NCI-H460 (cell line): ENCODE measurements at places on chromosomes 6 and 20.
A peak's percentile ranks its signal among the peaks of the same experiment; 100 is the strongest.

GRCh38 chr6:39003072-39003471 lies 45.5 kb upstream of the GLP1R start:
- no peak for DNase-seq

GRCh38 chr20:20251317-20251716 lies 116.6 kb upstream of the INSM1 start:
- DNase-seq, result no peak

GRCh38 chr6:35972471-35973367 lies 51.7 kb downstream of the SLC26A8 start:
- DNase-seq, result no peak

DNA sequence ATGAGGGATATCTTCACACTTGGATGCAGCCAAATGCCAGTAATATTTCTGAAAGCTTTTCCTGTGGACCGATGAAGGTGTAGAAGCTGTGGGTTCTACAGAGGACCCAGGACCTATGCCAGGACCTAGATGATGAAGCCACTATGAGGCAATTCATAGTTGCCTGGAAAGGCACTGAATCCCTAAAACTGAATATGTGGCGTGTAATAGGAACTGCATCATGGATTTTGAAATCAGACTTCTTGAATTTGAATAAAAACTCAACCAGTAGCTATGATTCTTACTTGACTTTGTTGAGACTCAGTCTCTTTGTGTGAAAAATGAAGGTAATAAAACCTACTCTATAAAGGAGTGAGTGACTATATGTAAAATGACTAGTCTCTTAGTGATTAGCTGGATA lies 89.9 kb upstream of the SGK1 start:
- no peak for DNase-seq

DNA sequence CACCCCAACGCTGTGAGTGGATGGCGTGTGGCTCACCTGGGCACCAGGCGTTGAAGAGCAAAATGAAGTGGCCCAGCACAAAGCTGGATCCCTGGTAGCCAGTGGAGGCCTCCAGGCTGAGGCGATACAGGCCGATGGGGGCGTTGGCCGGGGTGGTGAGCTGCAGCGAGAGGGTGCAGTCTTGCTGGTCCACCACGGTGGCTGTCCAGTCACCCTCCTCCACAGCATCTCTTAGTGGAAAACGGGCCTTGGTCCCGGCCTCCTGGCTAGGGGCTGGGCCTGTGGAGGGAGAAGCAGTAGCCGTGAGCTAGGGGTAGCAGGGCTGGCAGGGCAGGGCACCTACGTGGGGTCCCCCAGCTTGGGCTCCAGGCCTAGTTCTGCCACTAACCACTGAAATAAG lies 9.3 kb downstream of the TGM2 start:
- no peak for DNase-seq

GRCh38 chr20:62407221-62407992 lies at the start of gene CABLES2:
Gene CABLES2, minus strand, starts transcription at chr20:62407285. Its CDS starts 9 bp downstream, at chr20:62407276.
- peak; percentile 93 for DNase-seq

DNA sequence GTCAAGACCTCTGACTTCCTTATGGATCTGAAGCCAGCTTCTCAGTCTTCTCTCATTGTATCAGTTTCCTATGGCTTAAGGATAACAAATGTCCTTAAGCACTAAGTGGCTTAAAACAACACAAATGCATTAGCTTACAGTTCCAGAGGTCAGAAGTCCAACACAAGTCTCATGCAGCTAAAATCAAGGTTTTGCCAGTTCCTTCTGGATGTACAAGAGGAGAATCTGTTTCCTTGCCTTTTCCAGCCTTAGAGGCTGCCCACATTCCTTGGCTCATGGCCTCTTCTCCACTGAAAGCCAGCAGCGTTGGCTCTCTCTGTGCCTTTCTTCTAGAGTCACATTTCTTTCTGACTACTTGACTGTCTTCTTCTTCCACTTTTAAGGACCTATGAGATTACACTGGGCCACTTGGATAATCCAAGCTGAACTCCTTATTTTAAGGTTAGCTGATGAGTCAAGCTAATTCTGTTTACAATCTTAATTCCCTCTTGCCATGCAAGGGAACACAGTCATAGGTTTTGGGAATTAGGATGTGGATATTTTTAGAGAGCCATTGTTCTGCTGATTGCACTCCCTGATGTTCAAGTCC lies 179.0 kb downstream of the BCAS1 start:
- DNase-seq, result no peak

GRCh38 chr6:55964136-55964535 lies 88.7 kb upstream of the BMP5 start:
- no peak for DNase-seq

DNA sequence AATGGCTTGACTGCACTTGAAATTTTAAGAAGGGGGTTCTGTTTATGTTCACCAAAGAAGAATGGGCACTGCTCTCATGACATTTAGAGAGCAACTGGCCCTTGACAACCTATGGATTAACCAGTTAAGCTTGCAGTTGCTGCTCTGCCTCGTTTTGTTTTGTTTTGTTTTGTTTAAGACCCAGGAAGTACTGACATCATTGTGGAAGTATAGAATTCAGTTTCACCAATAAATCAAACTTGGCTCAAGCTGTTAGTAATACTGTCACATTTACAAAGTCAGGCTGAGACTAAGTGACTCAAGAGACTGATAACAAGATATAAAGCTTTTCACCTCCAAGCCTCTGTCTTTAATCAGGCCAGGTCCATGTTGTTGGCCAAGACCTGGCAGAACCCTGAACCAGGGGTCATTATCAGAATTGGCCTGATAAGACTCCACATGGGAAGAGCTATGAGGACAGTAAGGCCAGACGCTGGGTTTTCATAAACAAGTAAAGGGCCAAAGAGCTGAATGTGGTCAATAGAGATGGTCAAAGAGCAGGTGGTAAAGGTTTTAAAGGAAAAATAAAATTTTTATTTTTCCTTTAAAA lies 99.4 kb upstream of the VGLL2 start:
- no peak for DNase-seq

DNA sequence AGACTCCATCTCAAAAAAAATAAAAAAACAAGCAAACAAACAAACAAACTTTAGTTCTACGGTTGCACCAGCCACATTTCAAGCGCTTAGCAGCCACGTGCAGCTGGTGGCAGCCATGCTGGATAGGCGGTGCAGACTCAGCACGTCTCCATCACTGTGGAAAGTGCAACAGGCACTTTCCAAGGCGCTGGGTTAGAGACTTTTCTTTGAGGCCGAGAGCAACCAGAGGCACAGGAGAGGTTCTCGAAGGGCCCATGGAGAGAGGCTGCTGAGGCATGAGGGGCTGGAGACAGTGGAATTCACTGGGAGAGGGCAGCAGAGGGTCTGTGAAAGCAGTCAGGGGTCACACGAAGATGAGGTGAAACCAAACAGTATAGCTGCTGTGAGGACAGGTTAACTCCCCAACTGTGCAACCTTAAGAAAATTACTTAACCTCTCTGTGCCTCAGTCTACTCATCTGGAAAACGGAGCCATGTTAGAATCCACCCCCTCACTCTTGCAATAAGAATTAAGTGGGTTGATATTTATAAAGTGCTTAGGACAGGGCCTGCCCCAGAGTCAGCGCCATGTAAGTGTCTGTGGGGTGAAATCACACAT lies 27.5 kb downstream of the TGM2 start:
- DNase-seq, result no peak

- DNase-seq, result no peak
These were observed 24.5 kb downstream of the RIPOR3 start for GRCh38 chr20:50666709-50667298.

DNA sequence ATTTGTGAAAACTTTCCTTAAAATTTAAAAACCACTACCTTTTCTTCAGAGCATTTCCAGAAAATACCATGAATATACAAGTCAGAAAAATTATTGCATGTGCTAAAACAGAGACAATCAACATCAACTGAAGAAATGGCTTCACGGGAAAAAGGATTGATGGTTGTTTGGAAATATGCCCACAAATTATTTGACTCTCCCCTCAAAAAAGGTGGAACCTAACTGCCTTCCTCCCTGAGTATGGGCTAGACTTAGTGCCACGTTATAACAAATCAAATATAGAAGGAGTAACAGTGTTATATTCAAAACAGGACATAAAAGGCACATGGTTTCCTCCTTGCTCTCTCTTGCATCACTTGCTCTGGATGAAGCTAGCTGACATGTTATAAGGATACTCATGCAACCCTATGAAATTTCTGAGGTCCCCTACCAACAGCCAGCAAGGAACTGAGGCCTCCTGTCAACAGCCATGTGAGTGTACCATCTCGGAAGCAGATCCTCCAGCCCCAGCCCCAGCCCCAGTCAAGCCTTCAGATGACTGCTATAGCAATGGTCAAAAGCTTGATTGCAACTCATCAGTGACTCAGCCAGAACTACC lies 8.4 kb downstream of the BTBD9 start:
- DNase-seq, result peak; percentile 18

DNA sequence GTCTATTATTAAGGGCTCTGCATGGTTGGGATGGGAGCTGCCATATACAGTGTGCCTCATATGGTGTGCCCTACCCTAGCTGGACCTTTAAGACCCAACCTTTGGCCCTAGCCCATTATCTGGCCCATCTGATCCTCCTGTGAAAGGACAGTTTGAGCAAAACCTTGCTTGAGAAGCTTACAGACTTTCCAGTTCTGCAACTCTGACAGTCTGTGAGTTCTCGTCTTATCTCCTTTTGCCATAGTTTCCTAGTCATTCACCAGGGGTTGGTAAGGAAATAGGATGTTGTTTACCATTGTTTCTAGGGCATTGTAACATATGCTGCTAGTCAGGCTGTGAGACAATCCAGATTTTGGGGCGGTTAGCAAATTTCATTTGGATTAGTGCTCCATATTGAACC lies 17.2 kb downstream of the CTNNBL1 start:
- DNase-seq, result no peak

GRCh38 chr6:19083801-19084200 lies 696.7 kb downstream of the RNF144B start:
- DNase-seq, result no peak

GRCh38 chr6:167668019-167668753 lies 158.5 kb upstream of the AFDN start:
- DNase-seq, result no peak
